ENCODE measurements at places on chromosomes 11 and 22. TPM values are rescaled to one million over a fixed set of nuclear protein-coding genes. Genes with fewer than 3 reads are reported as not detected.

KRTAP5-7 gene
- not detected for total RNA-seq

FOLR3 gene
- total RNA-seq = not detected

RBMXL2 gene
- not detected for total RNA-seq

DNAJB7 gene
- not detected for total RNA-seq

C11orf21 gene
- not detected for total RNA-seq

THY1 gene
- total RNA-seq = 12.7 TPM

SLC5A1 gene
- not detected for total RNA-seq

NRXN2 gene
- total RNA-seq = 0.12 TPM

MAJIN gene
- 0.10 TPM for total RNA-seq

C11orf54 gene
- total RNA-seq = 12.0 TPM

MMP10 gene
- total RNA-seq = 0.95 TPM

LMO2 gene
- 0.62 TPM for total RNA-seq

ATF4 gene
- 416 TPM for total RNA-seq

DUSP8 gene
- total RNA-seq = 2.0 TPM

HBE1 gene
- 0.16 TPM for total RNA-seq

CYTH4 gene
- total RNA-seq = 0.82 TPM
